ENCODE measurements at places on chromosomes 7 and 10. TPM values are rescaled to one million over a fixed set of nuclear protein-coding genes. Genes with fewer than 3 reads are reported as not detected.

DNA sequence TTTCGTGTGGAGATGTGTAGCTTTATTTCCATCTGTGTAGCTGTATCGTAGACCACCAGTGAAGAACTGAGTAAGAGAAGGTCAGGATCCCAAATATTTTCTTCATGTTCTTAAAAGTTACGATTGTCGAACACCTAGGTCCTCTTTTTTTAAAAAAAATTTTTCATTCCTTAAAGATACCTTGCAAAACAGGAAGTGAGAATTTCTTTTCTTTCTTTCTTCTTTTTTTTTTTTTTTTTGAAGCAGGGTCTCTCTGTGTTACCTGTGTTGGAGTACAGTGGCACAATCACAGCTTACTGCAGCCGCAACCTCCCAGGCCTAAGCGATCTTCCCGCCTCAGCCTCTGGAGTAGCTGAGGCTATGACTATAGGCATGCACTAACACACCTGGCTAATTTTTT, 60.8 kb downstream of the PHTF2 start:
- no peak for DNase-seq

- no peak for DNase-seq
Measured at GRCh38 chr10:12909836-12910185, 91.7 kb downstream of the CCDC3 start.

GRCh38 chr7:96686305-96686704, 23.3 kb downstream of the SEM1 start:
- DNase-seq = no peak

GRCh38 chr7:16494955-16495719, 29.6 kb upstream of the SOSTDC1 start:
- no peak for DNase-seq

- no peak for DNase-seq
Measured at GRCh38 chr10:74163319-74164068, 12.5 kb downstream of the ADK start.

The NUDT1 gene
- total RNA-seq = 13.1 TPM
